Activated CD4-positive, alpha-beta T cell treated with anti-CD3 and anti-CD28 coated beads, Interleukin-2, amount 50 U/mL, for 48 hours (primary cell): ENCODE measurements at places on chromosomes 16 and 17.

DNA sequence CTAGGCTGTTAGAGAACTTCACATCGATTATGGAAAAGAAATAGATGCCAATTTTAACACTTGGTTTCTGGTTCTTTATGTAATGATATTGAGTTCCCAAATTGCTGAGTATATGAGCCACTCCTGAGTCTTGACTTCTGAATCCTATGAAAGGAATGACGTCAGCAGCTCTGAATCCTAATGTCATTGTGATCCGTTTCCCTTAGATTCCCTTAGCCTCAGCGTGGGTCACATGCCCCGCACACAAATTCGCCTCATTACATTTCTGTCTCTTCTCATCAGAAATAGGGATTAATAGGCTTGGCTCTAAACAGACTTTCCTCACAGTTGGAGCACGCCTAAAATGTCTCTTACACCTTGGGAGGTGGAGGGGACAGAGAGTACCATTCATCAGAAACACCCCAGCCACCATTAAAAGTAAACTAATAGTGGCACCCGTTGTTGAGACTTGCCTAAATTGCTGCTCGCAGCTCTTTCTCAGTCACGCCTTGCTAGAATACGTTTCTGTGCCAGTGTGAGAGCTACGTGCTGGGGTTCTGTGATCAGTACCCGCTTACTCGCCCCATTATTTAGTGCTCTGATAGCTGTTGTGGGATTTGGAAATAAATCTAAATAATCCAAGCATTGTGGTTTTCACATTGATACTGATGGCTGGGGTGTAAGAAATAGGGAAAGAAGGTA is 7.1 kb downstream of the MRM3 start:
- DNase-seq = no peak

DNA sequence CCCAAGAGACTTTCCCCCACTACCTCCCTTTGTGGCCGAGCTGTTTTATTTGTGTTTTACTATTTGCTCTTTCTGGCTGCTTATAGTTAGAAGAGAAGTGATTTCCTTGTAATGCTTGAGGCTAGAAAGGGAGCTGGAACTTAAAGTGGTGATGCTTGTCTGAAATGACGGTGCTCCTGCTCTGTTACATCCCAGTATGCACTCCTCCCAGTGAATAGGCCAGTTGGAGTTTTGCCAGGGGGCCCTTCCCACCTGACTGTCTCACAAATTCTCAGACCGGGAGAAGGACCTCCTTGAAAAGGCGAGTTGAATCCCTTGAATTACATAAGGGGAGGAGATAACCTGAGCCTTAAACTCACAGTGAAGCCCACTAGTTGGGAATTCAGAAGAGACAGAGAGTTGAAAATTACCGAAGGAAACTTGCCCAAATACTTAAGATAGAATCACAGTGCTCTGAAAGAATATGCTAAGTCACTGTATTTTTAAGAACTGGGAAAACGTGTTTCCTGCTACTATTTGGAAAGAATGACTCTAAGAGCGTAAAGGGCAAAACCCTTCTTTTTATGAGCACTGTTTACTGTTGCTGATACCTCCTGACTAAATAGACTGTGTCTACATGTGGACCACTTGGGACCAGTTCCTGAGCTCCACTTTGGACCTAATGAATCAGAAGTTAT is 84.7 kb upstream of the CLEC3A start:
- no peak for DNase-seq

DNA sequence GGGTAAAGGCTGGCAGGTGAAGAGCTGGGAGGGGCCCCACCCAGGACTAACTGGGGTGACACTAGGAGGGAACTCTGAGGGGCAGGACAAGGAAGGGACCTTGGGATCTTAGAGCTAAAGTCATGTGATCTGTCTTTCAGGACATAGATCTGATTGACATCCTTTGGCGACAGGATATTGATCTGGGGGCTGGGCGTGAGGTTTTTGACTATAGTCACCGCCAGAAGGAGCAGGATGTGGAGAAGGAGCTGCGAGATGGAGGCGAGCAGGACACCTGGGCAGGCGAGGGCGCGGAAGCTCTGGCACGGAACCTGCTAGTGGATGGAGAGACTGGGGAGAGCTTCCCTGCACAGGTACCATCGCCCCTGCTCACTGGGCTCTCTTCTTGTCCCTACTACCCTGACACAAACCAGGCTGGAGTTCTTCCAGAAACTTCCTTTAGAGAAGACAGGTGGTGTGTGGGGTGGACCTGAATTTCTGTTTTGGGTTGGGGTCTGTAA is 8.1 kb downstream of the NFE2L1 start:
- DNase-seq = no peak

DNA sequence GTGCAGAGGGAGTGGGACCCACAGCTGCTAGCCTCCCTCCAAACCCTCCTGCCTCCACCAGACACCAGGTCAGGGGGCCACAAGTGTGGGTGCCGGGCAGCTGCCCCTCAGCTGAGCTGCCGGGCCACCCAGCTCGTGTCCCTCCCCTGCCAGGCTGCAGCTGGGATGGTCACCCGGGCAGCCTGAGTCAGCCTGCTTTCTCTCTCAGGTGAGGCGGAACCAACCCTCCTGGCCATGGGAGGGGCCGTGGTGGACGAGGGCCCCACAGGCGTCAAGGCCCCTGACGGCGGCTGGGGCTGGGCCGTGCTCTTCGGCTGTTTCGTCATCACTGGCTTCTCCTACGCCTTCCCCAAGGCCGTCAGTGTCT is 6.9 kb downstream of the SLC16A3 start:
- no peak for DNase-seq

DNA sequence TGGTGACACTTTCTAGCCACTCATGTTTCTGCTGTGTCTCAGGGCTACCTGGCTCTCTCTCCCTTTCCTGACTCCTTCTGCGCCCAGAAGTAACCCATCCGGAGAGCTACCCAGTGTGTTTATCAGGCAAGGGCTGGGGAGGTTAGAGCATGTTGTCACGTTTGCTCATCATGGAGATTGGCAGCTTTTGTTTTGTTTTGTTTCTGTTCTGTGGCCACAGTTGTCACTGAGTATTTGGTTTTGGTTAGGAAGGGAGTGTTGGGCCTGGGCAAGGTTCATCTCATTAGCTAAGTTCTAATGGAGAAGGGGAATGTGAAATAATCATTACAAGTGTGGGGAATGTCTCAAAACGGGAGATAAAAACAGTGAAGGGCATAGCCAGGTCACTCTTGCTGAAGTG is 390.8 kb downstream of the CPPED1 start:
- no peak for DNase-seq

- DNase-seq = no peak
Observed at GRCh38 chr17:79574108-79574507, 36.7 kb downstream of the RBFOX3 start.

DNA sequence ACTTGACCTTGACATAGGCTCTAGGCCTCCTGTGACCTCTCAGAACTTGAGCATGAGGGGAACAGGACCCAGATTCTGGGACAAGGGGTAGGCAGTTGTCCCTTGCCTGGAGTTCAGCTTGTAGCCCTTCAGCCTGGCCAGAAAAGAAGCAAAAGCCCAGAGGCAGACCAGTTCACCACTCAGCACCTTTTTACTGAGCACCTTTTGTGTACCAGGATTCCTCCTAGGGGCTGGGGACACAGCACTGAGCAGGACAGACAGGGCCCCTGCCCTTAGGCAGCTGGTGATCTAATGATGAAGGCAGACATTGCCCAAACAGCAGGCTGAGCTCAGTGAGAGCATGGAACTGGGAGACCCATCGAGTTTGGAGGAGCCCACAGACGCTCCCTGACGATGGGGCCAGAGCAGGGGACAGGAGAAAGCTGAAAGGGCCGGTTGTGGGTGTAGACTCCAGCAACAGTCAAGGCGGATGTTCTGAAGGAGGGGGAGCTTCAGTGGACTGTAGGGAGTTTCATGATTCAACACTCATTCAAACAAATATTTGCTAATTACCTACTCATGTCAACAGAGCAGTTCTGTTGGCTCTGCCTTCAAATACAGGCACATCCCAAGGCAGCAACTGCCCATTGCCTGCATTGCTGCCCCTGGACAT is 32.0 kb downstream of the SBK1 start:
- no peak for DNase-seq

DNA sequence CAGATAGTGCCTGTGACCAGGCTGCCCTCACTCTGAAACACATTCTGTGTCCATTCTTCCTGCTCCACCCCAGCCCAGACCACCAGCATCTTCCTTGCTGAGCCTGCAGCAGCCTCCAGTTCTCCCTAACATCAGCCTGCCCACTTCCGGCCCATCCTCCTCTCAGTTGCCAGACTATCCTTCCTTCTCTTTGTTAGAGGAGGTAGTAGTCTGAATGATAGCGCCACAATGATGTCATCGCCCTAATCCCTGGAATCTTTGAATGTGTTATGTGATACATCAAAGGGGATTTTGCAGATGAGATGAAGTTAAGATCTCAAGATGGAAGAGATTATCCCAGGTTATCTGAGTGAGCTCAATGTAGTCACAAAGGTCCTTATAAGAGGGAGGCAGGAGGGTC is 3.2 kb upstream of the ZDHHC1 start:
- no peak for DNase-seq

DNA sequence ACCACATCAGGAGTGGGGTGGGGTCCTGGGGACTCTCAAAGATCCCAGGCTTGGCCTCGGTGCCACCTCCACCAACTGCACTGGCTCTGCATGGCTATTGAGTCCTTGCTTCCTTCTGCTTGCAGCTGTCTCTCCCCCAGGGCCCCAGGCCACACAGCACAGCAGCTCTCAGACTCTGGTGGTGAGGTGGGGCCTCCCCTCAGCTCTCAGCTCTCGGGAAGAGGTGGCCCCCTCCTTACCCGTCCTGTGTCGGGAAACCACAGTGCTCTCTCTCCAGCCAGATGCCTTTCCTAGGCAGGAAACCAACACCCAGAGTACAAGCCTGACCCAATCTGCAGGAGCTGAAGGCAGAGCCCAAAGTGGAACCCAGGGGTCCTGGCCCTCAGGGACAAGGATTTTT is 18.5 kb downstream of the SRCIN1 start:
- DNase-seq = no peak

DNA sequence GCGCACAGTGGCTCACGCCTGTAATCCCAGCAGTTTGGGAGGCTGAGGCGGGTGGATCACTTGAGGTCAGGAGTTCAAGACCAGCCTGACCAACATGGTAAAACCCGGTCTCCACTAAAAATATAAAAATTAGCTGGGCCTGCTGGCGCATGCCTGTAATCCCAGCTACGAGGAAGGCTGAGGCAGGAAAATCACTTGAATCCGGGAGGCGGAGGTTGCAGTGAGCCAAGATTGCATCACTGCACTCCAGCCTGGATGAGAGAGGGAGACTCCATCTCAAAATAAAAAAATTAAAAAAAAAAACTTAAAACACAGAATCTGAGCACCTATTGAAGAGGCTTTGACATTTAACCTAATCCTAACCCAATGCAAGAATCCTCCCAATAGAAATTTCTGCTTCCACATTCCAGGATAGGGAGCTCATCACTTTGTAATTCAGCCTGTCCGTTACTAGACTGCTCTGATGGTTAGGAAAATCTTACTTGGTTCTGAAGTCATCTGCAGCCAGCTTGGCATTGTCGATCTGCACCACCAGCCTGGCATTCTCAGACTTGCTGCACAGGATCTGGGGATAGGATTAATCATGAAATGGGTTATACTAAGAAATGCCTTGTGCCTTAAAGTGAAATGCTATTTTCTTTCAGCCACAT is 2.1 kb downstream of the KRT33B start:
- no peak for DNase-seq

- no peak for DNase-seq
Observed at GRCh38 chr17:14732211-14732610, 431.3 kb downstream of the HS3ST3B1 start.

GRCh38 chr17:65292430-65292829 is 155.3 kb downstream of the RGS9 start:
- DNase-seq = no peak

- peak; percentile 62 for DNase-seq
Observed at GRCh38 chr17:9239793-9240658, 218.7 kb downstream of the NTN1 start.

DNA sequence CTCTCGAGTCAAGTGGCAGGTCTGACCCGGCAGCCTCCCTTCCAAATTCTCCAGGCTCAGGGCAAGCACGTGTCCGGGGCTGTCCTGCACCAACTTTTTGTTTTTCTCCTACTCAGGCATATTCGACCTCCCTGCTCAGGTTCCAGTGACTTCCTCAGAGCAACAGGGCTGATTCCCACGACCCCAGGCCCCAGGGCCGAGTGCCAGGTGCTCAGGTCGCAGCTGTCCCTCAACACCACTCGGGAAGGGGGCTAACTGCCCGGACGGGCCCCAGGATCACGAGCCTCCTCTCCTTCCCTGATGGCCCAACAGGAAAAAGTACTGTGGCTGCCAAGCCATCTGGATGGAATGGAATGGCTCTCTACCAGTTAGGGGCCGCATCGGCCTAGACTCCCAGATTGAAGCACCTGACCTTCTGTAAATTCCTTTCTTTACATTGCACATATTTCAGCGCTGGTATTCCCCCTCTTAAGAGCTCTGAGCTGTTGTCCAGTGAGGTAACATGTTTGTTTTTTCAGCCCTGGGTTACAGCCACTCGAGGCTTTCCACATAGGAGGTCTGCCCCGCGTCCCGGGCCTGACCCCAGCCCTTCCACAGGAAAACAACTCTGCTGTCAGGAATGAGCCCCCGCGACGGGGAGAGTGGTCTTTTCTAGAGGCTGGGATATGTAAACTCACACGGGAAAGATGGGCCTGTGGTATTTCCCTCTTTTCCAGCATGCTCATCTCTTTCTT is 25.0 kb downstream of the NXN start:
- DNase-seq = no peak

- DNase-seq = no peak
Observed at GRCh38 chr16:12411516-12411915, 392.2 kb downstream of the CPPED1 start.

GRCh38 chr16:82741073-82741615 is 114.4 kb downstream of the CDH13 start:
- no peak for DNase-seq

DNA sequence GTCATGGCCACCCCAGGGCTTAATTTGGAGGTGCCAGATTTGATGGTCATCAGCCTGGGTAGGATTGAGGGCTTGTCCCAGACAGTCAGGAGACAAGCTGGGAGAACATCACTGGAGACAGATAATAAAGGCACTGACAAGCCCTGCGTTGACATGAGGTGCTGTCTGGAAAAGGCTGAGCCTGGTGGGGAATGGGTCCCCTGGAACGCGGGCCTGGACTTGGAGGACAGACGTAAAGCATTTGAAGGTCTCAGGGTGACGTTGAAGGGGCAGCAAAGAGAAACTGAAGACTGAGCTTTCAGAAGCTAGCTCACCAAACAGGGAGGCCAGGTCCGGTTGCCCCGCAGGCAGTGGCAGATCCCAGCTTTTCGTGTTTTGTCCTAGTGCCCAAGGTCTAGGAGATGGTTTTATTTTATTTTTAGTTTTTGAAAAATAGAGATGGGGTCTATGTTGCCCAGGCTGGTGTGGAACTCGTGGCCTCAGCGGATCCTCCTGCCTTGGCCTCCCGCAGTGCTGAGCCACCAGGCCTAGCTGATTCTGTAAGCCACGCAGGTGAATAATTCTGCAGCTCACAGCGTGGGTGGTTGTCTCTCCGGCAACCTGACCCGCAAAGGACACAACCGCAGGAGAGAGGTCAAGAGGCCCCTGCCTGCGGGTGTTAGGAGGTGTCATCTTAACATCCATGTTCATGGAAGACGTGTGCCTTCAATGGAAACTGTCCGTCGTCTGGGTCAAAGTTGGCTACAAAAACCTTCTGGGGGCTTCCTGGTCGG is 37.6 kb downstream of the METRNL start:
- DNase-seq = no peak
